ENCODE measurements at places on chromosomes 1 and 21.
A peak's percentile ranks its signal among the peaks of the same experiment; 100 is the strongest.

DNA sequence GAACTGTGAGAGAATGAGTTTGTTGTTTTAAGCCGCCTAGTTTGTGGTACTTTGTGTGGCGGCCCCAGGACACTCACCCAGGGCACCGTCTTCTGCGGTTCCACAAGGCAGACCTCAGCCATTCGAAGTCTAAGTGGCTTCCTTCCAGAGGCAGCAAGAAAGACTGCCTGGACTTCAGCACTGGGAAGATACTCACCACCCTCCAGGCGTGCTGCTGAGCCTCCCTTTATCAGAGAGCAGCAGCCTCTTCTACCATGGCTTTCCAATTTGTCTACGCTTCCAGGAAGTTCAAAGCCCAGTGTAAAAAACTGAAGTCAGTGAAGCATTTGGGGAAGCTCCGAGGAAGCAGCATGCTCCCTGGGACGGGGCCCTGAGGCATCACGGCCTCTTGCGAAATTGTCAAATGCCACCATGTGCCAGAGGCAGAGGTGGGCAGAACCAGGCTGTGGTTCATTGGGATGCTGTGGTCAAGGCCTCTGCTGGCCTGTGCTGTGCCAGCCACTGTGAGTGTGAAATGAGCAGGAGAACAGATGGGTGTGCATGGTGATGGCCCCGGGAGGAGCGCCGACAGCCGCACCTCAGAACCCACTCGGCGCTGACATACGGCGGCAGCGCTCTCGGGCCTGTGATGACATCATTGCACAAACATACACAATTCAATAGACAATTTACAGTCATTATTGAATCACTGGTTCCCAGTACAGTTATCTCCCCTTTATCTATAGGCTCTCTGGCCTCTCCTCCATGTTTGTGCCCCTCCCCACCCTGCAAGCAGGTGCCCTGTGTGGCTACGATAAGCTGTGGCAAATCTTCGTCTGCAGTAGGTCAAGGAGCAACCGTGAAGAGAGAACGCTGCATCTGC, 110.4 kb downstream of the PDE9A start:
- no peak for DNase-seq

- DNase-seq = no peak
Observed at GRCh38 chr1:11835441-11836225, 11.9 kb downstream of the NPPA start.

- DNase-seq = peak; percentile 91
Observed at GRCh38 chr1:19704247-19705113, 39.8 kb downstream of the HTR6 start.

DNA sequence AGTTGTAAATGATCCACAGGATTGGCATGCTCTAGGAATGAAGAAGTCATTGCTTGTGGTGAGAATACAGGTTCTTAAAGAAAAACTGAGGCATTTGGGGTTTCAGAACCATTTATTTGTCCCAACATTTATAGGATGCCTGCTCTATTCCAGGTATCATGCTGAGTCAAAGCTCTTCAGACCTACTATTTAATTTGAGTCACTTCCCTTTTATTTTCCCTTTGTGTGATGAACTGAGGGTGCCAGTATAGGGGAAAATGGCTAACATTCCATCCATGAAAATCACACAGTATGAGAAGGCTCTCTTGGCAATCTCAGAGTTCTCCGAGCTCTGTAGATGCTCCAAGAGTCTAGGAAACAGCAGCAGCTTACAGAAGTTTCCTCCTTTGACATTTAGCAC, 110.4 kb downstream of the RNF220 start:
- no peak for DNase-seq

GRCh38 chr1:107443860-107444259, 303.0 kb downstream of the NTNG1 start:
- DNase-seq = no peak

- no peak for DNase-seq
Observed at GRCh38 chr1:24477309-24477708, 25.3 kb upstream of the RCAN3 start.

- DNase-seq = no peak
Observed at GRCh38 chr1:61842863-61843514, 100.7 kb downstream of the PATJ start.

DNA sequence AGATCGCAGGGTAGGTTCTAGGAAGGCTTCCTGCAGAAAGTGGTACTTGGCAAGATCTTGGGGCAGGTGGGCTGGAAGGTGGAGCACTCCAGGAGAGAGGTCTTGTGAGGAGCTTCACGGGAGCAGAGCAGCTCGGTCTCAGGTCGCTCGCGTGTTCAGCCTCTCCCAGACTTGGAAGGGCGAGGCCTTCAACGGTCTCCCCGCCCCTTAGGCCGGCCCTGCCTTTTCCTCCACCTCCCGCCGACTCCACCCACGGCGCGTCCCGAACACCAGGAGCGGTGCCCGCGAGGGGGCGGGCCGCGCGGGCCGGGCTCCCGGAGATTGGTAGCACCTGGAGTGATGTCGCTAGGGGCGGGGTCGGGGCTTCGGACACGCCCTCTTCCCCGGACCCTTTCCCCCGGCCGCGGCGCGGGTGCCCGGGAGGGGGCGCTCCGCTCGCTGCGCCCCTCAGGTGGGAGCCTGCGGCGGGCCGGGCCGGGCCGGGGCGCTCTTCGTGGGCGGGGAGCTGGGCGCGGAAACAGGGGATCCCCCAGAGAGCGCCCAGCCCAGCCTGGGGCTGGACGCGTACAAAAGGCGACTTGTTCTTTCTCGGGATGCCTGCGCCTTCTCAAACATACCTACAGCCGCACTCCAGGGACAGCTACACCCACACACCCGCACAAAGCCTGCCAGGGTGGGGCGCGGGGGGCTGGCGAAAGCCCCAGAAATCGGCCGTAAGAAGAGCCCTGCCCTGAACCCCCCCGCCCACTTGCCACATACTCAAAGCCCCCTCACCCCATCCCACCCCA, 35.5 kb downstream of the AHDC1 start:
- peak; percentile 95 for DNase-seq

GRCh38 chr1:48853006-48853405, 76.3 kb upstream of the BEND5 start:
- peak; percentile 4 for DNase-seq

DNA sequence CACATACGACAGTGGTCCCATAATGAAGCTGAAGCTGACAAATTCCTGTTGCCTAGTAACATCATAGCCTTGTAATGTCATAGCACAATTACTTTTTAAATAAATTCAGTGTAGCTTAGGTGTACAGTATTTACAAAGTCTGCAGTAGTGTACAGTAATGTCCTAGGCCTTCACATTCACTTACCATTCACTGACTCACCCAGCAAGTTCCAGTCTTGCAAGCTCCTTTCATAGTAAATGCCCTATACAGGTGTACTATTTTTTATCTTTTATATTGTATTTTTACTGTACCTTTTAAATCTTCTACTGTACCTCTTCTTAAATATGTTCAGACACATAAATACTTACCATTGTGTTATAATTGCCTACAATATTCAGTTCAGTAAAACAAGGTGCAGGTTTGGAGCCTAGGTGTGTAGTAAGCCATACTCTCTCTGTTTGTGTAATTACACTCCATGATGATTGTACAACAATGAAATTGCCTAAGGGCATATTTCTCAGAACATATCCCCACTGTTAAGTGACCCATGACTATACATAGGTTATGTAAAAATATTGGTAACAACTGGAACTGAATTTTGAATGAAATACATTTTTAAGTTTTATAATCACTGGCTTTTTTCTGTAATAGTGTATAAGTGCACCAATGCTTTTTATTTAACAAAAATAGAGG, 33.5 kb upstream of the ADAM30 start:
- no peak for DNase-seq

- DNase-seq = no peak
Observed at GRCh38 chr1:44168520-44169098, 27.2 kb upstream of the KLF18 start.

DNA sequence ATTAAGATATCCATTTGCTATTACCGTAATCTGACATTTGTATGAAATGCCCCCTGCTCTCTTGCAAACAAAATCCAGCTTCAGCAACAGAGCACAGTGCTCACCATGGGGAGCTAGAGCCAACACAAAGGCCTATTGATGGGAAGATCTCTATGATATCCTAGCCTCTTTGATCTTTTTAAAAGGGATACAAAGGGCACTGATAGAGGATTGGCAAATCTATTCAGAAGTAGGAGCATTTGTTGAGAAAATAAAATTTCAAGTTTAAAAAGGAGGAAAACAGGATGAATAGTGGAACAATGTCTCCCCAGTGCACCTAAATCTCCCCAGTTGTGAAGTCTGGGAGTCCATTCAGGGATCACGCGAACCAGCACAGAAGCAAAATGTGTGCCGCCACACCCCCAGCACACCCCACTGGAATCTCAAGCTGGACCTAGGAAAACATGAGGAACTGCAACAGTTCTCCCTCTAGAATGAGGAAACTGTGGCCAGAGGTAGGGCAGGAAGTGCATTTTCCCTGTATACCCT, 32.2 kb downstream of the MRAP start:
- no peak for DNase-seq

DNA sequence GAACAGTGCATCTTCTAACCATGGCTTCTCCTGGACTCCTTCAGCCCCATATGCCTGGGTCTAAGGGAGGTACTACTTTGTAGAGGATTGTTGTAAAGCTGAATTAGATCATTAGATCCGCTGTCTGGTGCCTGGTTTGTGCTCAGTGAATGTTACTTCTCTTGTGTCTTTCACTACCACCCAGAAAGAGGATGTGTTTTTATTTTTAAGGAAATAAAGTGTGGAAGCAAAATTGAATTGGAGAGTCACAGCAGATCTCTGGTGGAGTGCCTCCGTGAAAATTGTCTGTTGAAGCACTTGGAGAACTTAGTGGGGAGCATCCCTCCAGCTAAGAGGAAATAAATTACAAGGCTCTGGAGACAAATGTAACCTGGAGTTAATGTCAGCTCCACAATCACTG, 101.8 kb upstream of the ARTN start:
- DNase-seq = no peak

GRCh38 chr1:64519901-64520300, 50.0 kb downstream of the CACHD1 start:
- DNase-seq = no peak

DNA sequence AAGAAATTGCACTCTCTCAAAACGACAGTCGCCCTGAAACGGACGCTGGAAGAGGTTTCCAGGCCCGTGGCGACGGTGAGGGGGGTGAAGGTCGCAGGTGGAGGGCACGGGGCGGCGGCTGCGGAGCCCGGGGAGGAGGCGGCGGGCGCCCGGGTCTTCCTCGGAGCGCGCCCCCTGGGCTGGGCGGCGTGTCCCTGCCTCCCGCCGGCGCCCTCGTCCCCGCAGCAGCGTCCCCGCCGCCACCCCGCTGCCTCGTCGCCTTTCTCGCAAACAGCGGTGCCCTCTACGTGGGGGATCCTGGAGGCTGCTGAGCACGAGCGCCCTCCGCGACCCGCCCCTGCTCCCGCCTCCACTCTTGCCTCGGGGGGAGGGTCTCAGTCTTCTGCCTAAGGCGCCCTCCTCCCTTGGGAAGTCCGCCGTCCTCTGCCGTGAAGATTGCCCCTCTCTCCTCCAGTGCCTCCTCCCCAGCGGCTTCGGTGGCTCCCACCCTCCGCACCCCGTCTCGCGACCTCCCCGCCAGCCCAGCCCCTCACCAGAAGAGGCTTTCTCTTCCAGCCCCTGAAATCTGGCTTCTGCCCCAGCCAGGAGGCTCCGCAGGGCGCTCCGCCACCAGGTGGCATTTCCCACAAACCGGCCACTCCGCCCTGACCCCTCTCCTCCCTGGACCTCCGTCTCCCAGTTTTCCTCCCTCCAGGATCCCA, 227.4 kb downstream of the SDCCAG8 start:
- no peak for DNase-seq

DNA sequence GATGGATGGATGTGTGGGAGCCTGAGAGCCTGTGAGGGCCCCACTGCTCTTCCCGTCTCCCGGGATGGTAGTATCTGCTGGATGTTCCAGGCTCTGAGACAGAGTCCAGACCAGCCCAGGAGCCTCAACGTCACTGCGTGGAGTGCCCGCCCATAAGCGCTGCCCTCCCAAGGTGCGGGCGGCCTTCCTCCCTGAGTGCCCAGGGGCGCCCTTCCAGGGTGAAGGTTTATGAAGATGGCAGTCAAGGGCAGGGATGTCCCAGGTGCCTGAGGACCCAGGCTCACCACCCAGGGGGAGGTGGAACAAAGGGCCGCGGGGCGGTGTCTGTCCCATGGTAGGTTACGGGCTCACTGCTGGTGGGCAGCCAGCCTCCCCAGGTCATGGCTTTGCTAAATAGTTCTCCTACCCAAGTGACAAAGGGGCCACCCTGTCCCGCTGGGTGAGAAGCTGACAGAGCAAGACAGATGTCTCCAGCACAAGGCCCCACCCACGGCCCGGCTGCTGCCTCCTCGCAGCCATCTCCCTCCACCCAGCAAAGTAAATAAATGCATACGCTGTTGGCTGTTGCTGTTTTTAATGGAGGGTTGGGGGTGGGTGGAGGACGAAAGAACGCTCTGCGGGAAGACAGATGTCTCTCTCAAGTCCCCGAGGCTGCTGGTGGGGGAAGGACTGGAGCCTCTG, 9.0 kb upstream of the GPR153 start:
- no peak for DNase-seq

- DNase-seq = peak; percentile 57
Observed at GRCh38 chr1:67747671-67748546, 62.9 kb downstream of the GADD45A start.

GRCh38 chr1:234918961-234919761, 209.5 kb downstream of the TOMM20 start:
- DNase-seq = no peak

DNA sequence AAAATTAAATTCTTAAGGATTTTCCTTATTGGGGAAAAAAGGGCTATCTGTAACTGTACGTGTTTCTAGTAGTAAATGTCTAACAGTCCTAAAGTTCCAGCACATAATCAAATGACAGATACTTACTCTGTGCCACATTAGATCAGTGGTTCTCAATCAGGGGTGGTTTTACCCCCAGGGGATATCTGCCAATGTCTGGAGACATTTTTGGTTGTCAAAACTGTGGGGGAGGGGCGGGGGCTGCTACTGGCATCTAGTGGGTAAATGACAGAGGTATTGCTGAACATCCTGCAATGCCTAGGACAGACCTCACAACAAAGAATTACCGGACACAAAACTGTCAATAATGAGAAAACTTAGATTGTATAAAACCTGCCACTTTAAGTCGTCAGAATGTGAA, 33.4 kb upstream of the PTPRC start:
- DNase-seq = no peak

GRCh38 chr1:232641507-232641906, 11.6 kb upstream of the SIPA1L2 start:
- no peak for DNase-seq

DNA sequence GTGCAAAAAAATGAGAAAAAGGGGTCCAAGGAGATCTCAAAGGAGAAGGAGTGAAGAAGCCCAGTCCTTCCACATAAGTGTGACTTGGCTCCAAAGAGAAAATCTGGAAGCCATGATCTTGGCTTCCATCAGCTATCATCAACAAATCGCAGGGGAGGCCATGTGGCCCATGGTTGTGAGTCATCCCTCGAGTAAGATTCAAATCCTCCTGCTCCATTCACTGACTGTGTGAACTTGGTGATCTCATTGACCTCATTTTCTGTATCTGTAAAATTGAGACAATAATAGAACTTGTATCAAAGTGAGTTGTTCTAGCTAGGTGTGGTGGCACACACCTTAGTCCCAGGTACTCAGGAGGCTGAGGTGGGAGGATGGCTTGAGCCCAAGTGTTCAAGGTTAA, 79.1 kb upstream of the OLIG2 start:
- DNase-seq = no peak

- DNase-seq = no peak
Observed at GRCh38 chr1:167016100-167016750, 27.1 kb downstream of the MAEL start.
